Non-pigmented ciliary epithelial cell (primary cell): ENCODE measurements at places on chromosomes 7 and 10.
A peak's percentile ranks its signal among the peaks of the same experiment; 100 is the strongest.

GRCh38 chr10:132335189-132336063 is 3.4 kb downstream of the LRRC27 start:
- no peak for DNase-seq

GRCh38 chr10:29865700-29866355 is 193.6 kb downstream of the JCAD start:
- no peak for DNase-seq

DNA sequence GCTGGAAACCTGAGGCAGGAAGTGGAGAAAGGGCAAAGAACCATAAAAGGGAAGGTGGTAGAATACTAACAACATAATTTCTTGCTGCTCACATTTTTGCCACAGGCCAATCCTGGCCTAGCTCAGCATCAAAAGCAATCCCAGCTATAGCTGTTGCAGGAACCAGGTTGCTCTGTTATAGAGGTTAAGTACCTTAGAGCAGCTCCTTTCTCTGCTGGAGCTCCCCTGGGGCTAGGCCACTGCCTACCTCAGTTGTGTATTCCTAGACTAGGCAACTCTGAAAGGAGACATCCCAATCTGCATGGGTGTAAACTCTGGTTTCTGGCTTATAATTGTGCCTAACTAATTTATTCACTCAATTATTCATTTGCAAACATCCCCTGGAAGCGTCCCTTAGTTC is 108.4 kb downstream of the ZNF365 start:
- DNase-seq = no peak

DNA sequence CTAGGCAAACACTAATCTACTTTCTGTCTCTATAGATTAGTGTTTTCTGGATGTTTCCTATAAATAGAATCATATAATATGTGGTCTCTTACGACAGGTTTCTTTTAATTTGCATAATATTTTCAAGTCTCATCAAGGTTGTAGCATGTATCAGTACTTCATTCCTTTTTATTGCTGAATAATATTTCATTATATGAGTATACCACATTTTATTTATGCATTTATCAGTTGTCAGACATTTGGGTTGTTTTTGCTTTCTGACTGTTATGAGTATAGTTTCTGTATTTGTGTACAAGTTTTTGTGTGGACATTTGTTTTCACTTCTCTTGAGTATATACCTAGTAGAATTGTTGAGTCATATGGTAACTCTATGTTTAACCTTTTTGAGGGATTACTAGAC is 48.2 kb downstream of the SHOC2 start:
- no peak for DNase-seq

DNA sequence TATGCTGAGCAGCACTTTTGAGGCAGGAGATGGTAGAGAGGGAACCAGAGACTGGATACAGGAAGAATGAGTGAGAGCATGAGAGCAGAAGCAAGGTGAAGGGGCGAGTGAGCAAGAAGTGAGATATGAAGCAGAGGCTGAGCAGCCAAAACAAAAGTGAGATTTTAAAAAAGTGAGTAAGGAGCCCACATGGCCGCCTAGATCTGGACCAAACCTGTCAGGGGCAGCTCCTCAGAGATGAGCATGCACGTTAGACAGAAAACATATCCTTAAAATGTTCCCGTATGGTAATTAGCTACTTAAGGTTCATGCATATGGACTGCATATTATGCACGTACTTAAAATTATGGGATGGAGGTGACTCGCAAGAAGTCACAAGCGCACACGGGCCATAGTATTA is 22.5 kb downstream of the TMEM176A start:
- DNase-seq = no peak

DNA sequence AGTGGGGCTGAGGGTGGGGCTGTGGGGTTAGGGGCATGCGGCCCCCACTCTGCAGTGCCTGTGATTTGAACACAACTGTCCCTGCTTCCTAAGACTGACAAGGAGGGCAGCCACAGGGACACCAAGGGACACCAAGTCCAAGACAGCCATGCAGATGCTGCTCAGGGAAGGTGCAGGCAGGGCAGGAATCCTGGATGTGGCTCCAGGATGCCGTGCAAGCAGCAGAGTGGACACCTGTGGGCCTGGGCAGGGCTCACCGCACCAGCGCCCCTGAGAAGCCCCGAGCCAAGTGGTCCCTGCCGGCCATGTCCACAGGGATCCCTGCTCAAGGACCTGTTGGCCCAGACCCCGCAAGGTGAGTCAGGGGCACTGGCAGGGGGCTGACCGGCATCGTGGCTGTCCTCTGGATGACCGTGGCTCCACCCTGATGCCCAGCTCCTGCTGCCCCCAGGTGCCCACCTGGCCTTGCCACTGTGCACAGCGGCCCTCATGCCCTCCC is 58.5 kb downstream of the STK32C start:
- DNase-seq = no peak

GRCh38 chr10:21364196-21365114 is 161.0 kb downstream of the SKIDA1 start:
- DNase-seq = no peak

GRCh38 chr7:54878339-54878738 is 119.3 kb upstream of the SEC61G start:
- no peak for DNase-seq

GRCh38 chr10:121722665-121723064 is 124.4 kb upstream of the FGFR2 start:
- DNase-seq = no peak

DNA sequence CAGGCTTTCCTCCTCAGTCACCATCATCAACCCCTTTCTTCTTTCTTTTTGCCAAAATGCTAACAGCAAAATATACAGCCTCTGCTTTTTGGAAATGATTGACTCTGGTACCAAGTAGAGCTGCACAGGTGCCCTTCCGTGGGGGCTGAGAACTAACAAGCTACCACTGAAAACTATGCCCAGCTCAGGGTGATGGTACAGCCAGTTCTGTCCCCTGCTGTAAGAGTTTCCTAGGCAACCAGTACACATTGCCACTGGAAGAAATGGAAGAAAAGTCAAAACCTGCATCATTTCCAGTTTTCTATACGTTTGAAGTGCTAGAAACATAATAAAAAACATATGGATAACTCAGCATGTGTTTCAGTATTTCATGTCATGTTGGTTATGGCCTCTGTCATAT is 297.5 kb downstream of the PRKG1 start:
- no peak for DNase-seq

- DNase-seq = no peak
These were observed 55.6 kb downstream of the GALNT11 start for GRCh38 chr7:152081088-152081487.

DNA sequence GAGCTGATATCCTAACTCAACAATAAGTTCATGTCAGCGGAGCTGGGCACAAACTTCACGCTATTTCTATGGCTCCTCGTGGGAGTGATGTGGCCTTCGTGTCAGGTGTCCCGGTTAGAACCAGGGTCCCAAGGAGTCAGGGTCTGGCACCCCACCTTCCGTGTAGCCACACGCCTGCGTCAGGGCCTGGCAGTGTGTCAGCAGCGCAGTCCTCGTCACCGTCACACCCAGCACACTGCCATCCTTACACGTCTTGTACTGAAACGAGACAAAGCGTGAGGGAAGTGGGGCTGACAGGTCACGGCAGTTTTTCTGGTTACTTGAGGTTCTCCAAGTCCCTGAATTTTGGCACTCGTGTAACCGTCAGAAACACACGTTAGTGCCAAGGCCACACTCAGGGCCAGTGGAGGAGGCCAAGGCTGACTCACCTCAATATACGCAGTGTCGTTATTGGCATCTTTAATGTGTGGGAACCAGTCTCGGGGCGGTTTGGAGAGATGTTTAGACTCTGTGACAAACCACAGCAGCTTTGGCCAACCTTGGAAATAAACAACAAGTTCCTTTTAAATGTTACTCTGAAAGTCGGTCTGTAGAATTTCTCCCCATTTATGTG is 254.7 kb downstream of the ZMYND11 start:
- no peak for DNase-seq

GRCh38 chr10:113666682-113667252 is 2.9 kb upstream of the NRAP start:
- DNase-seq = no peak

- no peak for DNase-seq
These were observed 52.7 kb downstream of the KIAA1217 start for GRCh38 chr10:24261627-24262026.

GRCh38 chr7:79011921-79012320 is 441.5 kb downstream of the MAGI2 start:
- no peak for DNase-seq

- DNase-seq = no peak
These were observed 74.0 kb downstream of the SCRN1 start for GRCh38 chr7:29915481-29916215.

DNA sequence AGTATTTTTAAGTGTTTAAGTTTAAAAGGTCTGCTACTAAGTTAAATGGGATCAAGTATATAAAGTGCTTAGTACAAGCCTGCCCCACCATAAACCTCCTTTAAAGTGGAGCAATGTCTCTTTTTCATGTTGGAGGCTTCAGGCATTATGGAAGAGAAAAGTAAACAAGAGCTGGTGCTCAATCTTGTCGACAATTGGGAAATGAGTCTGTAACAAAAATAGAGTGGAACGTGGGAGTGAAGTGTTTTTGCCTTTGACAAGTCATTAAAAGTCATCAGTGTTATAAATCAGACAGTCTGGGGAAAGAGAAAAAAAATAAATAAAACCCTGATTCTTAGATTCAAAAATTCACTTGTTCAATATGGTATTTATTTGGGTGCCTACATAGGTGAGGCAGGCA is 44.7 kb downstream of the DNAJC12 start:
- no peak for DNase-seq

- no peak for DNase-seq
These were observed 72.1 kb downstream of the ZMIZ1 start for GRCh38 chr10:79140855-79141254.

DNA sequence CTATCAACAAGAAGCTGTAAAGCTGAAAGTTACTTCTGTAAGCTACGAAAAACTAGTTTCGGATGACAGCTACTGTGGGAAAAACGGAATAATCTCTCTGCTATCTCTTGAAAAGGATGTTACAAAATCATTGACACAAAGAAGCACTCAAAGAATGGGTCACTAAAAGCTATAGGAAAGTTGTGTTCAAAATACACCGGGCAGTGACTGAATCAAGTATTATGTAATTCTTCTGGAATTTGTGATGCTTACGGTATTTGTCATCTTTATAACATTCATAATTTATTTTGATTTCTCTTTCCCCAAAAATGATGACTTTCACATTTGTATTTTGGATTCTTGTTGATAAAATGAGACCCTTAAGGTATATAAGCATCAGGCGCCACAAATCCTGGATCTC is 112.1 kb upstream of the KLF6 start:
- DNase-seq = no peak

DNA sequence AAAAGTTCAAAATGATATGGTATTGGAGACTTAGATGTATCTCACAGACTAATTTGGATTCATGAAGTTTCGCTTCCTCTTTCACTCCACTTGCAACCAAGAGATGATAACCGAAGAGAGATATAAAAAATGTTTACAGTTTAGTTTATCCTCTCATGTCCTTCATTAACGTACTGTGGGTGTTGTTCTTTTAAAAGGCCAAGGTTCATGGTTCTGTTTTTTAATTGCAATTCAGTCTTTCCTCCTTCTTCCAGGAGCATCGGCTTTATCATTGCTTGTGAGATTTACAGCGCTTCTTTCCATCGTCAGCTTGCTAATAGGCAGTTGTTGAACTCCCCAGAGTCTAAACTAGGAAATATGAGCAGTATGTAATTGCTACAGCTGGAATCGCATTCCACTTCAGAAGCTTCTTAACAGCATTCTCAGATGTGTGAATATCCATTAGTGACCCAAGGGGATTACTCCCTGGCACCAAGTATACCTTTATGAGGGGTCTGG is 75.9 kb upstream of the HGF start:
- no peak for DNase-seq

GRCh38 chr7:139825666-139826290 is 3.3 kb upstream of the TBXAS1 start:
- peak; percentile 22 for DNase-seq

- no peak for DNase-seq
These were observed 462.9 kb upstream of the ZMIZ1 start for GRCh38 chr10:78605800-78606350.

- no peak for DNase-seq
These were observed 48.9 kb downstream of the IRF5 start for GRCh38 chr7:128986609-128987008.

GRCh38 chr7:108008827-108009226 is 5.9 kb upstream of the LAMB1 start:
- DNase-seq = no peak

DNA sequence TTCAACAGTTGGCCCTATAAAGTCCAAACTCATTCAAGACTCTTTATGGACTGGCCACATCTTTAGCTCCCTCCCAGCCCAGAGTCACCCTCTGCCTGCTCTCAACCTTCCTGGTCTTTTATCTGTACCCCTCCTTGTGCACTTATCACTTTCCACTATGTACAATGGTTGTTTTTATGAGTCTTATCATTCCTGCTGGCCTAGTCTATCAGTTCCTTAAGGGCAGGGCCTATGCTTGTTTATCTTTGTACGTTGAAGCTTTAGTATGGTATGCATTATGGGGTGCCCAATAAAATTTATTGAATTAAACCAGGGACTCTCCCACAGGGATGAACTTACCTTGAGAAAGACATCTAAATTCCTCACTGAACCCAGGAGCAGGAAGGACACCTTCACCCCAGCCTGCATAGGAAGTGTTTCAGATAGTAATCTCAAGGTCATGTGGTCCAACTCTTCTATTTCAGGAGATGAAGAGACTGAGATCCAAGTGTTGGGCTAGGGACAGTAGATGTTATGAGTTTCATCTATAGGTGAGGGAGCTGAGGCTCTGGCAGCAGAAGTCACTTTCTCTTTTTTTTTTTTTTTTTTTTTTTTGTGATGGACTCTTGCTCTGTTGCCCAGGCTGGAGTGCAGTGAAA is 13.3 kb upstream of the PDCD4 start:
- DNase-seq = no peak

DNA sequence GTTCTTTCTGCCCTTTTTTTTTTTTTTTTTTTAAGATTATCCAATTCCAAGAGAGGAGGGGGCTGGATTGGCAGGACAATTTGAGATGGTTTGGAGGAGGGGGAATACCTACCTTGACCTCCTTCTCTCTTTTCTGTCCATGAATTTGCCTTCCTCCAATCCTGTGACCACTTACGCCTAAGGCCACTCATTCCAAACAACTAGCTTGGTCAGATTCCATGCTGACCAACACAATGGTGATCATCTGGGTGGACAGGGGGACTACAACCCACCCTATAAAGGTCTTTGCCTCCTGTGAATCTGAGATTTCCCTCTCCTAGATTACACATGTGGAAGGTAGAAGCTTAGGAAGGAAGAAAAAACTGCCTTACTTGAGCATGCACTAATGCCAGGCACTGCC is 2.3 kb upstream of the LDB1 start:
- DNase-seq = no peak

GRCh38 chr10:50384238-50384637 is 132.9 kb upstream of the ASAH2 start:
- no peak for DNase-seq

GRCh38 chr7:95527033-95527775 is 41.5 kb downstream of the ASB4 start:
- DNase-seq = peak; percentile 6

- DNase-seq = no peak
These were observed 138.9 kb downstream of the WDR11 start for GRCh38 chr10:120989996-120990598.

GRCh38 chr7:81956520-81956919 is 186.7 kb upstream of the HGF start:
- DNase-seq = no peak
